EH (cell line): ENCODE measurements at places on chromosomes 11 and 22.
A peak's percentile ranks its signal among the peaks of the same experiment; 100 is the strongest.

DNA sequence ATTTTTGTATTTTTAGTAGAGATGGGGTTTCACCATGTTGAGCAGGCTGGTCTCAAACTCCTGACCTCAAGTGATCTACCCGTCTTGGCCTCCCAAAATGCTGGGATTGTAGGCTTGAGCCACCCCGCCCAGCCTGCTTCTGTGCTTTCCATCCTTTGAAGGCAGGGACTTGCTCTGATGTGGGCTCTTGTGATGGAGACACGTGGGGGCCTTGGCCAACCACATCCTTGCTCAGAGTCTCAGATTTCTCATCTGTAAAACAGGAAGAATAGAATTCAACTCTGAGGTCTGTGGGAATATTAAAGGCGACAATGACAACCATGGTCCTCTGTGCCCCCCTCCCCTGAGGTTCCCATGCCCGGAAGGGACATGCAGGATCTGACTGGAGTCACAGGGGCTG is 3.8 kb upstream of the GGA1 start:
- DNase-seq: no peak

- no peak for DNase-seq
Measured at GRCh38 chr11:100359281-100359680, 327.8 kb upstream of the ARHGAP42 start.

DNA sequence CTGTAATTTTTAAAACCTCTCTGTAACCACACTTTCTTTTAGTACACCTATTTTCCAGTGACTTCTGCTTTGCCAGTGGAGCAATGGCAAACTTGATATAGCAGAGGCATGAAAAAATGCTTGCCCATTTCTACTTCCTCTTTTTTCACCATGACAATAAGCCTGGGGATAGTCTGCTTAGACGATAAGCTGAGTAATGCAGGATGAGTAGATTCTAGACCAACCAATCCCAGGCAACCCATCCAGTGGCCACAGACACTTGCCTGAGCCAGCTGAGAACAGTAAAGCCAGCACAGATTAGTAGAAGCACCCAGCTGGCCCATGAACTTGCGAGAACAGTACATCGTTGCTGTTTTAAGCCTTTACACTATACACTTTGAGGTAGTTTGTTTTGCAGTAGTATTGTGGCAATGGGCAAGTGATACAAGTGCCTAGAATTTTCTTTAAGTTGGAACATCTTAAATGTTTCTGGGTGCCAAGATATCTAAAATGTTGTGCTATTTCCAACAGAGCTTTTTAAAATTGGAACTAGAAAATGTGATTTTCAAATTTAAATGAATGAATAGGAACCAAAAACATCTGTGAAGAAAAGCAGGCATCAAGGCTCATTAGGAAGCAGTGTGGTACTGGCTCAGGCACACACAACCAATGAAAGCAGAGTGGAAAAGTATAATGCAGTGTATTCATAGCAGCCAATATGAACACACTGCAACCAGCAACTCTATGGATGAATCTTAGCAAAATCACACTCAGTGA is 37.7 kb downstream of the DDI1 start:
- DNase-seq: peak; percentile 11

DNA sequence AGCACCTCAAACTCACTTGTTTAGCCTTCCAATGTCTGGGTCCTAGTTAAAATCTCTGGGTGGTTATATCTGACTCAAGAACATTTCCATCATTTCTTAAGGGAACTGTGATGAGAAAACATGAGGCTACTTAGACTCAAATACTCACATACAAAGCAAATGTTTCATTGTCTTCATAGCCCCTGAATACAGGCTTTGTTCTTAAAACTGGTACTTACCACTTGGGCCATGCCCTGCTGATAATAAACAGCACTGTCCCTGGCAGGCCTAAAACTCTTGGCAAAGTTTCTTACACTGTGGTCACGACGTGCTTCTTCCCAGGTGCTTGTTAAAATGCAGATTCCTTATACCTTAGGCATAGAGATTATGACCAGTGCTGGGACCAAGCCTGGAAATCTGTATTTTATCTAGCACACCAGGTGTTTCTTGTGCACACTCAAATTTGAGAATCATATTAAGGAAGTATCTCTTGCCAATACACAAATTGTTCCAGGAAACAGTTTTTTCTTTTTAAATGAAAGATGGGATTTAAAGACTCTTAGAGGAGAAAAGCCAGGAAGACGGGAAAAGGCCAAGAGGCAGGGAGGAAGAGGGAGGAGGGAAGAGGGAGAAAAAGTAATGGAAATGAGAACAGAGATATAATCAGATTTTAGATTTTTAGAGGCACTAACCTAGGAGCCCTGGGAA is 287.9 kb upstream of the MPPED2 start:
- DNase-seq: no peak

DNA sequence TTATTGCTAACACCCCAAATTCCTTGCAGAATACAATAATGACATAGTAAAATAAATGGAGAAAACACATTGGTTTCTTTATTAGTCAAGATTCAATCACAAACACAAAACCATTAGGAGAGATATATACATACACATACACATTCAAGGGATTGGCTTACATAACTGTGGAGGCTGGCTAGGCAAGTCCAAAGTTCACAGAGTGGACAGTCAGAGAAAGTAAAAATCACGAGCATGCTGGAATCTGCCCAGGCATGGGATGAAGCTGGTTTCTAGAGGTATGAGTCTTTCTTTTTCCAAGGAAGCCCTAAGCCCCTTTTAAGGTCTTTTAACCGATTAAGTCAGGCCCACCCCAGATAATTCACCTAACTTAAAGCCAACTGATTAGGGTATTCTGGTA is 13.6 kb upstream of the OR56B1 start:
- no peak for DNase-seq

DNA sequence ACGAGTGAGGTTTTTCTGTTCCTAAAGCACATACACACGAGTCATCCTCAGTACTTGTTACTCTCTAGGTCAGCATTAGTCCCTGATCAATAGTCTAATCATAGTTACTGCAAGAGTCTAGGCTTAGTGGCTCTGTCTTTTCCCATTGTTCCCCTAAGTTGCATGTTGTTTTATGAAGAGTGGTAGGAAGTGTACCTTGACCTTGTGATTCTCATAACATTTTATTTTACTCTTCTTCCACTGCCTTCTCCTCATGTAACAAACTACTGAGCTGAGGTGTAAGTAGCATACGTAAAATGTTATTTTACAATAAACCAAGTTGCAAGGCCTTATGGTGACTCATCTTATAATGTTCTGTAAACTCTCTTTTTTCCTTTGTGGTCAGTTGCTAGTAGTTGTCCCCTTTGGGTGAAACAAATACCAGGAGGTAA is 15.0 kb downstream of the METTL15 start:
- DNase-seq: peak; percentile 77

DNA sequence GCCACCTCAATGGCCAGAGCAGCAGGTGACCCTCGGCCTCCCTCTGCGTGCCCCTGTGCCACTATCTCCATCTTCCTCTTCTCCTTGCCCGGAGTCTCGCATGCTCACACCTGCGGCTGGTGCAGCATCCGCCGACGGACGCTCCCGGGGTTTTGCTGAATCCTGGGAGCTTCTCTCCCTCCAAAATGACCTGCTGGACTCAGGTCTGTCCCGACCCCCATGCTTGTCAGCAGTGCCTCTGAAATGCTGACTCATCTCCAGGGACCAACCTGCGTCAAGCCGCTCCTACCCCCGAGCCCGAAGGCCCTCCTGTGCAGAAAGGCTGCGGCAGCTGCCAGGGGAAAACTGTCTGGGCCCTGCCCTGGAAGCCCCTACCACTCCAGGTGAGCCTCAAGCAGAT is 58.4 kb downstream of the CELSR1 start:
- DNase-seq: no peak

DNA sequence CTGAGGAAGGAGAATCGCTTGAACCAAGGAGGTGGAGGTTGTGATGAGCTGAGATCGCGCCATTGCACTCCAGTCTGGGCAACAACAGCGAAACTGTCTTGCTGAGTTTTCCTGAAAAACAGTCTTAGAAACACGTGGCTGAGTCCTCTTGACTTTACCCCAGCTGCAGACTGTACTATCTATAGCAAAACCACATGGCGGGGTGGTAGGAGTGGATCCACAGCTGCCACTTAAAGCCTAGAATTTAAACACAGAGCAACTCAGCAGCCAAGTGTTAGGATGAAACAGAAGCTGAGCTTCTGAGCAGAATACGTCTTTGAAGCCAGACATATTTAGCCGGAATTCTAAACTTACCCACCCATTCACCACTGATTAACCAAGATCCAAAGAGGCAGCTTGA is 14.1 kb downstream of the PATZ1 start:
- DNase-seq: no peak

GRCh38 chr11:44637487-44637886 is 72.0 kb downstream of the CD82 start:
- no peak for DNase-seq

GRCh38 chr22:44424867-44425693 is 73.0 kb downstream of the RTL6 start:
- DNase-seq: peak; percentile 13

DNA sequence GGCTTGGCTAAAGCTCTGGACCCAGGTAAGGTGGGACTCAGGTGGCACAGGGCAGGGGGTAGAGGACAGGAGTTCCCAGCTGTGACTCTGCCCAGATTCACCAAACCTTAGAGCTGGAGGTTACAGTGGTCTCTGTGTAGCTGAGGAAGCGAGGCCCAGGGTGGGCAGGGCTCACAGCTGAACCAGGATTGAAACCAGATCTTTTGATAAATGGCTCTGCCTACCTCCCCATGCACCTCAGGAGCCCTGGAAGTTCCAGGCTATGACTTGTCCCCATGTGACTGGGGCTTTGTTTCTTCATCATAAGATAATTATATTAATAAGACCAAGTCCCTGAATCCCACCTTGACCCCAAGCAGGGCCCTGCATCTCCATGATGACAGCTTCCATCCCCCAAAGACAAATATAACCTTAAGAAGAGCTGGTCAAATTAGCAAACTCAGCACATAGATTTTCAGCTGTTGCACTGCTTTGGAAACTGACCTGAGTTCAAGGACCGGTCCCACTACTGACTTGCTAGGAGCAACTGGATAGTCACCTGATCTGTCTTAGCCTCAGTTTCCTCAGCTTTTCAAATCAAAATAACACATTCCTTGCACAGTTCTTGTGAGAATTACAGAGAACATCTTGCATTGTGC is 21.3 kb upstream of the TSKU start:
- no peak for DNase-seq

DNA sequence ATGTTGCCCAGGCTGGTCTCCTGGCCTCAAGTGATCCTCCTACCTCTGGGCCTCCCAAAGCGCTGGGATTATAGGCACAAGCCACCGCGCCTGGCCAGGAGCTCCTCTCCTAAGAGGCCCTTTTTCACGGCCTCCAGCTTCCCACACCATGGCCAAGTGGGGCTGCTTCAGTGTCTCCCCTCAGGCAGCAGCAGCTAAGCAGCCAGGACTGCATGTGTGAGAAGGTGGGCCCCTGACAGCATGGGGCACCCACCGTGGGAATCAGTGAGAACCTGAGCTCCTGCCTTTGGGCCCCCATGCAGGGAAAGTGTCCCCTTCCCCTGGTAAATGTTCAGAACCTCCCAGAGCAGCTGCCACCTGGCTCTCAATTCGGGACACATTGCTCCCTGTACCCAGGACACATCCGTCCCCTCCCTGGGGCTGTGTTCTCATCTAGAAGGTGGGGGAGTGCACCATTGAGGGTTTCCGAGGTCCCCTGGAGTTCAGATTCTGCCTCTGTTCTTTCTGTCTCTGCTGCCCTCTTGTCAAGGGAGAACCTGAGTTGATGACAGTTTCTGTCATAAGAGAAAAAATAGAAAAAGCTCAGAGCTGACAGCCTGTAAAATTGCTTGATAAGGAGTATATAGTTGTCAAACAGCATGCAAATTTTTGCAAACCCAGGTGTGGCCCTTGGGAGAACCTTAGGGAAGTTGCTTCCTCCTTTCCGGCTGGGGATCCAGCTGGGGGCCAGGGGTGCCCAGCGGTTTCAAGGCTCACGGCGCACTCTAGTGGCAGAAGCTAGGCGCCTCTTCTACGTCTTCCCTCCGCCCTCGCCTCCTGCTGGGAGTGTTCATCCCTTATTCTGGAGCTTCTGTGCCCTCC is 29.7 kb downstream of the FAM83F start:
- peak; percentile 69 for DNase-seq

DNA sequence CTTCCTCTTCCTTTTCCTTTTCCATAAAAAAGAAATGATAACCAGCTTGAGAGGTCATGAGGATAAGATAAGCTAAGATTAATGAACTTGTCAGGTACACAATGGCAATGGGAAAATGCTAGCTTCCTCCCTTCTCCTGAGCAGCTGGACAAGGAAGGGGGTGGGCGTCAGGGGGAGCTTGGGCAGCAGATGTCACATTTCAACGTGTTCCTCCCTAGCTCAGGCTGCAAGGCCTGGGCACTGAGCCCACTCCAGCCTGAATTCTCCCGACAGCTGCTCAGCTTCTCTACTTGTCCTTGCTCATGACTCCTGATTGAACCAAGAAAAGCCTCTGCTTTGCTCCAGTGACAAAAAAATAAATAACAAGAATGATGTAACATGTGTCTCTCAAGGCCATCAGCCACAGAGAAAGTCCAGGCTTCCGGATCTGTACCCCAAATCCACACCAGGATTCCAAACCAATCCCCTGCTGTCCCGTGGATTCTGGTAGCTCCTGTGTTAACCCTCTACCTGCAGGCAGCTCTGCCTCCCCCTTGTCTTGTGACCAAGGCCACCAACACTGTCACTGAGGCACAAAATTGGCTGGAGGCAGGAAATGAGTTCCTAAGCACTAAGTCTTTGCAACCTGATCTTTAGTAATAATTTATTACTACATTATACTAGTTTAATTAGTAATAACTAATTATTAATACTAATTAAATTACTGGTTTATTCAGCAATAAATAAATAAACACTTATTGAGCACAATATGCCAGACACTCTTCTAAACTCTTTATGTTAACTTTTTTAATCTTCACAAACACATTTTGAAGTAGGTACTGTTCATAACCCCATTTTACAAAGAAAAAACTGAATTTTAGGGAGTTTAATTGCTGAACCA is 146.5 kb downstream of the CCDC34 start:
- DNase-seq: peak; percentile 65

DNA sequence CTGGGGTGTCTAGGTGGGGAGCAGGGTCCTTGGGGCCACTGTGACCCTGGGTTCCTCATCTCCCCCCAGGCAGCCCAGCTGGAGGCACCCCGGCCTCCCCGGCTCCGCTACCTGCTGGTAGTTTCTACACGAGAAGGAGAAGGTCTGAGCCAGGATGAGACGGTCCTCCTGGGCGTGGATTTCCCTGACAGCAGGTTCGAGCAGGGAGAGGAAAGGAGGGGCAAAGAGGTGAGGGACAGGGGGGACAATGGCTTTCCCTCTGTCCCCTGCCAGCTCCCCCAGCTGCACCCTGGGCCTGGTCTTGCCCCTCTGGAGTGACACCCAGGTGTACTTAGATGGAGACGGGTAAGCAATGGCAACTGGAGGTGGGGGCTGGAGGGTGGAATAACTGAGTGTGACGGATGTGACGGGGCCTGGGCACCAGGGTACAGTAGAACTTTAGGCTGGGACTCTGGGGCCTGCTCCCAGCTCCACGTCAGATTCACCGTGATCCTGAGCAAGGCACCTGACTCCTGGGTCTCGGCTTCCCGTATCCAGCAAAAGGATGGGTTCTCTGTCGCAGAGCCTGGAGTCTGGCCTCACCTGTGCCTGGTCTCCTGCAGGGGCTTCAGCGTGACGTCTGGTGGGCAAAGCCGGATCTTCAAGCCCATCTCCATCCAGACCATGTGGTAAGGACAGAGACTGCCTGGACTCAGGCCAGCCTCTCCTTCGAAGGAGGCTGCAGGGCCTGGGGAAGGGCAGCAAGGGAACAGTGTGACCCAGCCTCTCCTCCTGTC is 3.6 kb downstream of the SSH3 start:
- DNase-seq: no peak
